Natural killer cell treated with Interleukin-12 subunit alpha and Interleukin-12 subunit beta and Interleukin-15 and Interleukin-18, amount 100 ng/mL, for 72 hours (primary cell): ENCODE measurements at places on chromosomes 4 and X.

DNA sequence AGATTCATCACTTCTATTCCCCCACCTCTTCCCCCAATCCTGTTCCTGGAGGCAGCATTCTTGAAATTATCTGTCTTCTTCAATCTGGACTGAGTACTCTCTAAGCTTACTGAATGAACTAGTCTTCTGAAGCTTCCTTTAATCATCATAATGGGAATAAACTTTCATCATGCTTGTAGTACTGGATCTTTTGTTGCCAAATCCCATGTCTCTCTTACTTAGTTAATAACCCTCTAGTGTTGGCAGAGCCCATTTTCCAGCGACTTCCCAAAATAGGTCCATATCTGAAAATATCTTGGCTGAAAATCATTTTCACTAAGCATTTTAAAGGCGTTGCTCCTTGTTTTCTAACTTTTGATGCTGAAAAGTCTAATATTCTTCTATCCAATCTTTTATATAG is 39.6 kb downstream of the RPS6KA3 start:
- H3K27me3 ChIP-seq = peaks cover 12% of the 10 kb centered on the region
- peaks cover 12% of the 10 kb centered on the region for H3K4me1 ChIP-seq
- peaks cover 18% of the 10 kb centered on the region for H3K36me3 ChIP-seq
- H3K27ac ChIP-seq = peak overlapping the region; percentile 44

DNA sequence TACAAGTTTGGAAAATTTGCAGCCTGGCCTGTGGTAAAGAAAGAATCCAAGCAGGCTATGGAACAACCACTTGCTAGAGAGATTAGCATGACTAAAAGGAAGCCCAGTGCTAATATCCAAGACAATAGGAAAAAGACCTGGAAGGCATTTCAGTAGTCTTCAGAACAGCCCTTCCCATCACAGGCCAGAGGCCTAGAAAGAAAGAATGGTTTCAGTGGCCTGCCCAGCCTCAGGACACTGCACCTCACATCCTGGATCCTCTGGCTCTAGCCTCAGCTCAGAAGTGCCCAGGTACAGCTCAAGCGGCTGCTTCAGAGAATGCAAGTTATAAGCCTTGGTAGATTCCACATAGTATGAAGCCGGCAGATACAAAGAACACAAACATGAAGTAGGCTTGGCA is 449.8 kb upstream of the AR start:
- no peaks in the 10 kb centered on the region for H3K27me3 ChIP-seq
- H3K36me3 ChIP-seq = no peaks in the 10 kb centered on the region

- peaks cover 4% of the 10 kb centered on the region for H3K36me3 ChIP-seq
- no peaks in the 10 kb centered on the region for H3K4me1 ChIP-seq
- no peaks in the 10 kb centered on the region for H3K27me3 ChIP-seq
- DNase-seq = no peak
Observed at GRCh38 chr4:96675416-96675815, 835.5 kb downstream of the PDHA2 start.

- no peaks in the 10 kb centered on the region for H3K27me3 ChIP-seq
- no peak overlapping the region for H3K27ac ChIP-seq
- no peaks in the 10 kb centered on the region for H3K36me3 ChIP-seq
- H3K4me3 ChIP-seq = no peak overlapping the region
- DNase-seq = no peak
Observed at GRCh38 chrX:10310511-10310910, 153.7 kb downstream of the CLCN4 start.

DNA sequence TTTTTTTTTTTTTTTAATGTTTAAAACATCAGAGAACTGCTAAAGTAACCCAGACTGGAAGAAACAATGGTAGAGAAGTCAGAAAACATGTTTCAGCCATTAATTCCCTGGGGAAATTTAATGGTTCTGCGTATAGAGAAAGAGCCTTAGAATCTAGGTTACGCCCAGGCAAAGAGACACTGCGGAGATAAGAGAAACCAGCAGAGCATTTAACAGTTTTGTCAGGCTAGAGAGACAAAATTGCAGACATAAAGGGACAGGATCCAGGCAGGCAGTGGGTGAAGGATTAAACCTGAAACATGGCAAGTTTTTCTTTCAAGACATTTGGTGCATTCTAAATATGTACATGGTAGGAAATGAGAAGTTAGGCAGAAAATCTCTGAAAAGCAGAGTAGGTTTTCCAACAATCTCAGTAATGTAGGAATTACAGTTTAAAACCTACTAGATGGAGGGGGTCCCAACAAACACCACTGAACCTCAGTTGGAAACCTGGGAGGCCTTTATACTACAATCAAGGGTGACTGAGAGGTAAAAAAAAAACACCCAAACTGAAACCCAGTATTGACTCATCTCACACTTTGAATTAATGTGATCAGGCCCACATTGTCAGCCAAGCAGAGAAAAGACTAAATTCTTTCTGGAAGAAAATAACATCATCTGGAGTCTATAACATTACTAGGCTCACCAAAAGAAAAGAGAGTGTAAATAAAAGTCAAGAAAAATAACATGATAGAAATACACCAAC is 254.2 kb upstream of the NWD2 start:
- no peaks in the 10 kb centered on the region for H3K4me1 ChIP-seq
- no peaks in the 10 kb centered on the region for H3K27me3 ChIP-seq
- no peak overlapping the region for H3K27ac ChIP-seq
- no peak for DNase-seq
- no peak overlapping the region for H3K4me3 ChIP-seq

DNA sequence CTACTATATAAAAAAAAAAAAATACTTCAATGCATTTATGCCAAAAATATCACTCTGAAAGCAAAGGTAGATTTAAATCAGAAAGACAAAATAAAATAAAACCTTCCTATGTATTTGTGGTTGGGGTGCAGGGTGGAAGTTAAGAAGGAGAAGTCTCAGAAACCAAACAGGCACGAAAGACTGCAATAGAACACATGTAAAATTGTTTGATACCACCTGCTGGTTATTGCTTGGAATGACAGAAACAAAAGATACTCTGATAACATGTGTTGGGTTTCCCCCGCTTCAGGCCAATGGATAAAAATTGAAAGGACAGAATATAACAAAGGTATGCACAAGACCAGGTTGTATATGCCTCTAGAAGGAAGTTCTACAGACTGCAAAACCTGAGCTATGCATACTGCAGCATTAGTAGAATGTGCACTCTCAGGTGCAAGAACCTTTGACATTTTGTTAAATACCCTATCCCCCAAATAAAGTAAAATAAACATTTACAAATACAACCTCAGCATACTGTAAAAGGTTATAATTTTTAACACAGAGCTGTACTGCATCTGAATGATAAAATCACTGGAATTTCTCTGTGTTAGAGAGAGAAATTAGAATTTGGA is 118.8 kb downstream of the GABRA2 start:
- no peak overlapping the region for H3K27ac ChIP-seq
- H3K36me3 ChIP-seq = no peaks in the 10 kb centered on the region
- H3K4me3 ChIP-seq = no peak overlapping the region
- H3K27me3 ChIP-seq = no peaks in the 10 kb centered on the region

GRCh38 chr4:1004557-1005485 is 6.6 kb upstream of the FGFRL1 start:
- peaks cover 30% of the 10 kb centered on the region for H3K27me3 ChIP-seq
- no peak overlapping the region for H3K4me3 ChIP-seq
- no peak for DNase-seq
- no peak overlapping the region for H3K27ac ChIP-seq
- H3K36me3 ChIP-seq = peaks cover 5% of the 10 kb centered on the region

DNA sequence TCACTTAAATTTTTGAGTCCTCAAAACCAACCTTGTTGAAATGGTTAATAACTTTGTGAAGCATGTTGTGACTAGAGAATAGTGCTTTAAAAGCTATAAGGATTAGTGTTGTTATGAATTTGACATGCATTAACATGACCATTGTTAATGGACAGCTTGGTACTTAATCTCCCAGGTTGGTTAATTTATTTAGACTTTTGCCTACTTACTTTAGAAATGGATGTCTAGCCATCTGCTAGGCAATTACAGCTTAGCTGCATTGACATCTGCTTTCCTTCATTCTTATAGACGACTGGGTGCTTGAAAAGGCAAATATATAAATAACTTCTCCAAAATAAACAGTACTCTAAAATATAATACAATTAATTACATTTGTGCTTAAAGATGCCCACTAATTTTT is 368.0 kb downstream of the CCSER1 start:
- no peak overlapping the region for H3K4me3 ChIP-seq
- H3K4me1 ChIP-seq = no peaks in the 10 kb centered on the region
- H3K27me3 ChIP-seq = no peaks in the 10 kb centered on the region
- H3K36me3 ChIP-seq = peaks cover 13% of the 10 kb centered on the region
- H3K27ac ChIP-seq = no peak overlapping the region
- DNase-seq = no peak

DNA sequence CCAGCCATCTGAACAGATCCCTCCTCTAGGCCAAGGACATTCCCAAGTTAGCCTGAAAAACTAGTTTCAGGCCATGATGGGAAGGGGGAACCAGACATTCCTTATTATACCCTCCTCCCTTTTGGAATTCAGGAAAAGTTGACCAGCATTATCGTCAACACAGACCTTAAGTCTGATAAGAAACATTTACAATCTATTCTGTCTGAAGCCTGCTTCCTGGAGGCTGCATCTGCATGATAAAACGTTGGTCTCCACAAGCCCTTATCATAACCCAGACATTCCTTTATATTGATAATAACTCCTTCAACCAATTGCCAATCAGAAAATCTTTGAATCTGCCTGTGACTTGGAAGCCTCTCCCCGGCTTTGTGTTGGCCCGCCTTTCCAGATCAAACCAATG is 44.3 kb downstream of the EFHC2 start:
- peaks cover 4% of the 10 kb centered on the region for H3K4me1 ChIP-seq
- no peak overlapping the region for H3K4me3 ChIP-seq
- H3K27ac ChIP-seq = no peak overlapping the region
- H3K36me3 ChIP-seq = no peaks in the 10 kb centered on the region
- peaks cover 14% of the 10 kb centered on the region for H3K27me3 ChIP-seq
- no peak for DNase-seq

GRCh38 chr4:133465022-133465421 is 315.9 kb downstream of the PCDH10 start:
- no peaks in the 10 kb centered on the region for H3K27me3 ChIP-seq
- H3K27ac ChIP-seq = no peak overlapping the region
- H3K4me3 ChIP-seq = no peak overlapping the region
- no peaks in the 10 kb centered on the region for H3K4me1 ChIP-seq
- no peak for DNase-seq
- H3K36me3 ChIP-seq = peaks cover 7% of the 10 kb centered on the region

GRCh38 chr4:159937595-159937994 is 834.7 kb downstream of the RAPGEF2 start:
- H3K27ac ChIP-seq = no peak overlapping the region
- no peaks in the 10 kb centered on the region for H3K27me3 ChIP-seq
- peaks cover 6% of the 10 kb centered on the region for H3K36me3 ChIP-seq
- no peak overlapping the region for H3K4me3 ChIP-seq
- no peaks in the 10 kb centered on the region for H3K4me1 ChIP-seq
- DNase-seq = no peak

DNA sequence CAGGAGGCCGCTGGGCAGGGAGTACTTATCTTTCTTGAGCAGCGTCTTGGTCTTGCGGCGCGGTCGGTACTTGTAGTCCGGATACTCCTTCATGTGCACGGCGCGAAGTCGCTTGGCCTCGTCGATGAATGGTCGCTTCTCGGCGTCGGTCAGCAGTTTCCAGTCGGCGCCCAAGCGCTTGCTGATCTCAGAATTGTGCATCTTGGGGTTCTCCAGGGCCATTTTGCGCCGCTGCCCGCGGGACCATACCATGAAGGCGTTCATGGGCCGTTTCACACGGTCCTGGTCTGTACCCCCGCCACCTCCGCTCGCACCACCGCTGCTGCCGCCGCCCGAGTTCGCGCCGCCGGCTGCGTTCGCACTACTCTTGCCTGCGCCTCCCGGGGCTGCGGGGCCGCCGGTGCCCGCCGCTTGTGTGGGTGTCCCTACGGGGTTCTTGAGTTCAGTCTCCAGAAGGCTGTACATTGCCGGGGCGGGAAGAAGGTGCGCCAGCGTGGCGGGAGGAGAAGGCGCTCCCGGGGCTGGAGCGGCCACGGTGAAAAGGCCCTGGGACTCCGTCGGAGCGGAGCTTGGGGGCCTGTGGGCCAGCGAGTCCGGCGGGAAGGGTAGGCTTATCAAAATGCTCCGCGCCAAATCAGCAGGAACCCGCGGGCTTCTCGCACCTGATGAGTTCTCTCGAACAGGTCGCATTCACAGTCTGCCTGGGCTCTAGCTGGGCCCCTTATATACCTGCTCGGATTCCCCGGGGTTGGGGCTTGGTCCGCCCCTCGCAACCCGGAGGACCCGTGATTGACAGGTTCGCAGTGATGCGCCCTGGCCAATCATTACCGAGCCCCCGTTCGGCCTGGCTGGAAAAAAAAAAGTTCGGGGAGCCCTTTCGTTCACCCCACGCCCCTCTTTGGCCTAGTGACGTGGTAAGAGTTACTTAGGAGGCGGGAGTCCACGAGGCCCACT is at the start of gene SOX3:
Gene SOX3 (minus strand): TSS at position 699 of the 954 bp plus-strand sequence. CDS start 9 bp downstream, at position 690.
- DNase-seq = no peak
- H3K27ac ChIP-seq = no peak within 1 kb of the TSS
- H3K4me1 ChIP-seq = no peaks in the 10 kb centered on the region
- no peak within 1 kb of the TSS for H3K4me3 ChIP-seq
- H3K36me3 ChIP-seq = no peaks in the 10 kb centered on the region
- no peaks in the 10 kb centered on the region for H3K27me3 ChIP-seq

- no peak overlapping the region for H3K27ac ChIP-seq
- peaks cover 16% of the 10 kb centered on the region for H3K27me3 ChIP-seq
- H3K36me3 ChIP-seq = no peaks in the 10 kb centered on the region
- H3K4me1 ChIP-seq = no peaks in the 10 kb centered on the region
- no peak for DNase-seq
Observed at GRCh38 chrX:2550328-2551020, 49.7 kb upstream of the DHRSX start.

GRCh38 chrX:148909758-148910157 is 409.3 kb downstream of the AFF2 start:
- H3K27ac ChIP-seq = no peak overlapping the region
- peaks cover 4% of the 10 kb centered on the region for H3K27me3 ChIP-seq
- no peak for DNase-seq
- H3K4me3 ChIP-seq = no peak overlapping the region
- H3K4me1 ChIP-seq = no peaks in the 10 kb centered on the region
- no peaks in the 10 kb centered on the region for H3K36me3 ChIP-seq

GRCh38 chrX:111410590-111411078 is 1.4 kb downstream of the DCX start:
- no peaks in the 10 kb centered on the region for H3K36me3 ChIP-seq
- DNase-seq = no peak
- H3K4me3 ChIP-seq = no peak overlapping the region

DNA sequence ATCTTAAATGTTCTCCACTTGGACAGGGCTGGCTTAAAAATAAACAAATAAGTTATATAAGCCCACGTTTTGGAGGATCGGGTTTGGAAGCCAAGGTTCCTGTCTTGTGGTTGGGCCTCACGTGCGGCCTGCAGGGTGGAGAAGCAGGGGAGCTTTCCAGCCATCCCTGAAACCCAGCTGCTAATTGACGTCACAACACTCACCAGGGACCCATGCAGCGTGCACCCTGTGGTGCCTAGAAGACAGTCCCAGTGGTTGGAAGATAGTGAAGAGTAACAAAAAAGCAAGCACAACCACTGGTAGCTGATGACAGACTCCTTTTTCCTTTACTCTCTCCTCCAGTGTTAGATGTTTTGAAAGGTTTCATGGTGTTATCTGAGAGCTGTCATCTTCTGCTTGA is 142.0 kb upstream of the RBPJ start:
- H3K4me1 ChIP-seq = peaks cover 27% of the 10 kb centered on the region
- H3K36me3 ChIP-seq = peaks cover 8% of the 10 kb centered on the region
- H3K4me3 ChIP-seq = peak overlapping the region; percentile 32
- no peak for DNase-seq
- peak overlapping the region; percentile 71 for H3K27ac ChIP-seq
- peaks cover 2% of the 10 kb centered on the region for H3K27me3 ChIP-seq
